ENCODE measurements at places on chromosomes 4 and X.
A peak's percentile ranks its signal among the peaks of the same experiment; 100 is the strongest.

- DNase-seq: no peak
Measured at GRCh38 chr4:2934077-2934812, 29.0 kb downstream of the NOP14 start.

- no peak for DNase-seq
Measured at GRCh38 chrX:371907-372306, 14.8 kb downstream of the PPP2R3B start.

DNA sequence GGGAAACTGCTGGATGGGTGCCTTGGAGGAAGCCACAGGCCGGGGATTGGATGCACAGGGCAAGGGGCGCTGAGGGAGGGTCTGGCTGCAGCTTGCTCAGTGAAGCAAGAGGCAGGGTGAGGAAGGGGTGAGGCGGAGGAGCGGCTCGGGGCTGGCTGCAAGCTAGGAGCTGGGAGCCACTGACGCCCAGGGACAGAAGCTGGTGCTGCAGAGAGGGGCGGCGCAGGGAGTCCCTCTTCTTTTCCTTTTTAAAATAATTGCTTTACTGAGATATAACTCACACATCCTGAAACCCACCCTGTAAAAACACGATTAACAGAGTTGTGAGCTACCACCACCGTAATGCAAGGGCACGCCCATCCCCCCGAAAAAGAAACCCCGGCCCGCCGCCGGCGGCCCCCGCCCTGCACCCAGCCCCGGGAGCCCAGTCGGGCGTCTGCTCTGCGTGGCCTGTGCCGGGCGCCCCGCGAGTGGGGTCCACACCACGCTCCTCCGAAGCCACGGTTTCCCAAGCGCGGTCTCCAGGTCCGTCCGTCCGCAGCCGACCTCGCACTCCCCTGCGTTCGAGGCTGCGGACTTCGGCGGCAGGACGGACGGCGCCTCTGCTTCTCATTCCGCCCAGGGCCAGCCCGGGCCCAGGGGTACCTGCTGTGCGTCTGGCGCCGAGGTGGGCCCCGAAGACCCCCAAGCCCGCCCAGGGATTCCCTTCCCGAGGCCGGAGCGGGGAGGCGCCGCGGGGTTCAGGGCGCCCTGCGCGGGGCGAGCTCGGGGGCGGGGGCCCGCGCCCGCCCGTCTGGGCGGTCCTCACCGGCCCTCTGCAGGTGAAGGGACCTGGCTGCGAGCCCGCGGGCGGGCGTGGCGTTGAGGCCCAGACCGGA is 866 bp upstream of the UVSSA start:
- no peak for DNase-seq

DNA sequence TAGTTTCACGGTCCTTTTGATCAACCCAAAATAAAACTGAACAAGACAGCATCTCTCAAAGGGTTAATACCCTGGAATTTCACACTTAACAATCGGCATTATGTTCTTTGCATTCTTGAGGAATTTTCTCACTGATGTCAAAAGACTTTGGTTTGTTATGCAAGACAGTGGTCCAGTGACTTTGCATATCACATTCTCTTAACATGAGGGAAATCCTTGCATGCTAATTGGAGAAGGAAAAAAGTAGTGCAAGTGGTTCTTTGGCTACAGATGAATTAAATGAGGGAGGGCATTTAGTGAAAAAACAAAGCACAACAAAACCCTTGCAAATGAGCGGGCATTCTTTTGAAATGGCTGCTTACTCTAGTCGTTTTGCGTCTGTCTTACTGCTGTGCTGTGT is 105.1 kb upstream of the LIMCH1 start:
- no peak for DNase-seq

- DNase-seq: no peak
Measured at GRCh38 chr4:145565328-145565727, 53.9 kb upstream of the MMAA start.

GRCh38 chr4:31039382-31039781 is 319.2 kb downstream of the PCDH7 start:
- DNase-seq: no peak

DNA sequence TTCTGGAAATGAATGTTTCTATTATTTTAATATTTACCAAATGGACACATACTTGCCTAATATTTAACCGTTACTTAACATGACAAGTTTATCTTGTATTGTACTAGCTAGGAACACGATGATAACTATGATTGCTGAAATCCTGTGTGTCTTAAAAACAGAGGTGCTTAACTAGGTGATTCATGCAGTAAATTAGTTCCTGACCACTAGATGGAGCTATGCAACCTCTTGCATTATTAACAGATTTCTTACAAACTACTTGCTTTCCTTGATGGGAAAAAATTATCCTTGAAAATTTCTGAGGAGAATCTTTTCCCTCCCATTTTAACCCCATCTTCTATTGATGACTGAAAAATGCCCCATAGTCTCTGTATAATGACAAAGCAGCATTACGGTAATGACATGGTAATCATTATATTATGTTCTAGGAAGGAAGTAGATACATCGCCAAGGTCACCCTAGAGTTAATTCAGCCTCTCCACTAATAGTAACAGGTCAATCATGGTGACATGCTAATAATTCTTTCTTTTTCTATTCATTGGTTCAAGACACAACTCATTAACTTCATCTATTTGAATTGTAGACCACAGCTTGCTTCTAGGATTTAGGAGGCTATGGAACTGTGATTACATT is 844.2 kb downstream of the RAPGEF2 start:
- DNase-seq: peak; percentile 3

DNA sequence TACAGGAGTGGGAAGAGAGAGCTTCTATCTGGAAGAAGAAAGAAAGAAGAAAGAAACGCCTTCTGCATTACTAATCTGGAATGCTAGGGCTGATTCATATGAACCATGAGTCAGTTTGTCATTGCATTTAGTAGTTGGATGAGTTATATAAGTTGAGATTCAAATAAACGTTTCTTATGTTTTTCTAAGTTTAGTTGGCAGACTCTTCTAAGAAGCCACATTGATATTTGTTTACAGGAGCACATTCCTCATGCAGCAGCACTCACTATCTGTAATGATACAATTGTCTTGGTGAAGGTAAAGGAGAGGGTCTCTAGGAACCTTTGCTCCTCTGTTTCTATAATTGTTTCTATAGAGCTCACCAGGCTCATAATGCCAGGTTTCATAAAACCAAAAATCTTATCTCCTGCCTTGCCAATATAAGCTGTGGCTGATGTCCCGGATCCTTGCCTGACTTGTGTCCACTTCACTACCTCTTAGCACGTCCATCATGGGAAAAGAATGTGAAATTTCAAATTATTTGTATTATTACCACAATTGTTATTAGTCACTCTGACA is 39.5 kb downstream of the HOPX start:
- DNase-seq: no peak

- no peak for DNase-seq
Measured at GRCh38 chr4:184355111-184355604, 119.2 kb downstream of the IRF2 start.

GRCh38 chr4:152941411-152941810 is 5.3 kb downstream of the FHDC1 start:
- DNase-seq: no peak

GRCh38 chrX:20217271-20217670 is 49.4 kb downstream of the RPS6KA3 start:
- DNase-seq: no peak

DNA sequence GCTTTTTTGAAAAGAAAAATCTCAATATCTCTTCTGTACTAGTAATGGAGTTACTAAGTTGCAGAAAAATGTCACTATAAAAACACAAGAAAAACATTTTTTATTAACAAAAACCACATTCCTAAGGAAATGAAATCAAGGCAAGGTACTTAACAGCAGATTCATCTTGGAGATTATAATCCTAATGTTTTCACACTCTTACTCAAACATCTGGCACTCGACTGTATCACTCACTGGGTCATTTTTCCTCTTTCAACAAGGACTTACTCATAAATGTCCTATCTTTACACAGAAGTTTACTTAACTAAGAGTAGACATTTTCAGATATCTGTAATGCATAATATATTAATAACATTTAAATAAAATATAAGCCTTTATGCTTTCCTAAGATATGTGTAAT is 216.6 kb downstream of the NR3C2 start:
- DNase-seq: no peak

All from NCI-H510A (cell line).